ENCODE measurements at places on chromosomes 4 and X.

DNA sequence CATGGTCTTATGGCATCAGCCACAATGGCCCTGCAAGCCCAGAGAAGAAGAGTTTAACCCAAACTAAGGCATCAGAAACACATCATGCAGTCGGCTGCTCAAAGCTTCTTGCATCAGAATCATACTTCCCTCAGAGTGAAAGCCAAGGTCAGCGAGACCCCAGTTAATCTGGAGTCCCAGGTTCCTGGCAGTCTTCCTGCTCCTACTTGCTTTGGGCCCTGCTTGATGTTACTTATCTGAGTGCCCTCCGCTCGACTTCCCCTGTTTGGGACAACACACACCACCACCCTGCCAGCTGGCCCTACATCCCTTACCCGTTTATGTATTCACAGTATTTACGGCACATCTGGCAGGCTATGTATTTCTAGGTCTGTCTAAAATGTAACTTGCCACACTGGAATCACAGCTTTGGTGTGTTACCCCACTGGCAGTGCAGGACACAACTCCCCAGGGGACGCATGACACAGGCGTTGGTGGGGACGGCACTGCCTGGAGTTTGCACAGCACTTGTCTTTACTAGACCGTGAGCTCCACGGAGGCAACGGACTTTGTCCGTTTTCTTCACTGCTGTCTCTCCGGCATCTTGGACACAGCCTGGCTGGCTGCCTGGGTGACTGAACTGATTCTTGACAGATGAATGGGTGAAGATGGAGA lies 22.8 kb downstream of the CRMP1 start:
- DNase-seq, result no peak

DNA sequence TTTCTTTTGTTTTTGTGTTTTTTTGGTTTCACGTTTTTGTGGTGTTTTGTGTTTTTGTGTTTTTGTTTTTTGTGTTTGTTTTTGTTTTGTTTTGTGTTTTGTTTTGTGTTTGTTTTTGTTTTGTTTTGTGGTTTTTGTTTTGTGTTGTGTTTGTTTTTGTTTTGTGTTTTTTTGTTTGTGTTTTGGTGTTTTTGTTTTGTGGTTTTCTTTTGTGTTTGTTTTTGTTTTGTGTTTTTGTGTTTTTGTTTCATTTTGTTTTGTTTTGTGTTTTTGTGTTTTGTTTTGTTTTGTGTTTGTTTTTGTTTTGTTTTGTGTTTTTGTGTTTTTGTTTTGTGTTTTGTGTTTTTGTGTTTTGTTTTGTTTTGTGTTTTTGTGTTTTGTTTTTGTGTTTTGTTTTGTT lies 20.9 kb downstream of the CSF2RA start:
- no peak for DNase-seq

GRCh38 chr4:7962609-7963508 lies 23.2 kb upstream of the AFAP1 start:
- peak; percentile 37 for DNase-seq

- DNase-seq, result no peak
Measured at GRCh38 chr4:8044699-8045098, 105.0 kb upstream of the AFAP1 start.

DNA sequence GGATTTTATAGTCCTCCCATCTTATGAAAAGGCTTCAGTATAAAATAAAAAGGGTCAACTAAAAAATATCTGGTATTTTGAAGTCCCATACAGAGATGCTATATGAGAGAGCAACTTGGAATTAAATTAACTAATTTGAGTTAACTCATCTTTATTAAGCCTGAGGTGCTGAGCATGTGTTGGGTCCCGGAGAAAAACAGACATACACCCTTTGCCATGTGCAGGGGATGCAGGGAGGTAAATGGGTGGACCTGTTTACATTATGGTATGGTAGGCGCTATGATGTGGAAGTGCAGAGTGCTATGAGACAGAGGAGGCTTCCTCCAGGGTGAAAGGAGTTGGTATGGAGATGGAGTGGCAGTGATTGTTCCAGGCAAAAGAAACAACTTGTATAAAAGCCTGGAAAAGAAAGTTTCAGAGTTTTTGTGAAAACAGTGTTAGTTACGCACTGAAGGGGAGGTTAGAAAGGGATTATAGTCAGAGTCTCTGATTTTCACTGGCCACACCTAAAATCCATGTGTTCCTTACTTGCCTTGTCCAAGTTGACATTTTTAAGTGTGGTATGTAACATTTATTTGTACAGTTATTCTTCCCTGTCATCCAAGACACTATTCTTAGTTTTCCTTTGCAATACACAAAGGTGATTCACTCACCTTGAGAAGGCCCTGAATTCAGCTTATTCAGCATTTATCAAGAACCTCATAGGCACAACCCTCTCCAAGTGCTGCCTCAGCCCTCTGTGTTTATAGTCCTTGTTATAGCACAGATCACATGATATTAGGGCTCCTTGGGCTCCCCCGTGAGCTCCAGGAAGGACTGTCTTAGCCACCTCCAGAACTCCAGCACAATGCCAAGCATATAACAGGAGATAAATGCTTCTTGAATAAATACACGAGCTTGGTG lies 152.0 kb downstream of the RASL11B start:
- DNase-seq, result no peak

DNA sequence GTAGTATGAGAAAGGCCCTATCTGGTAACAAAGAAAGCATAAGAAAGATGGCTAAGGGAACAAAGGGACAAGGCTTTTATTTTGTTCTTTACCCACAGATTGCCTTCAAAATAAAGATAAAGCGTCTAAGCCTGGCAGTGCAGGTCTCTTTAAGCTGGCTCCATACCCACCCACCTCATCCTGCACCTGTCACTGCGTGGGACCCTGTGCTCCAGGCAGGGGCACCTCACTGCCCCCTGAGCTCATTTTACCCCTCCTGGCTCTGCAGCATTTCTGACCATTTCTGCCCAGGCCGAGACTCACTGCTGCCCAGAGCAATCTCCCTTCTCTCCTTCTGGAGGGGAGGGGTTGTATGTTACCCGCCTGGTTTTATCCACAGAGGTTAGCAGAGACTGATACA lies 1.7 kb upstream of the CYP4V2 start:
- no peak for DNase-seq

- DNase-seq, result no peak
Measured at GRCh38 chr4:77712675-77713074, 106.5 kb downstream of the CNOT6L start.

DNA sequence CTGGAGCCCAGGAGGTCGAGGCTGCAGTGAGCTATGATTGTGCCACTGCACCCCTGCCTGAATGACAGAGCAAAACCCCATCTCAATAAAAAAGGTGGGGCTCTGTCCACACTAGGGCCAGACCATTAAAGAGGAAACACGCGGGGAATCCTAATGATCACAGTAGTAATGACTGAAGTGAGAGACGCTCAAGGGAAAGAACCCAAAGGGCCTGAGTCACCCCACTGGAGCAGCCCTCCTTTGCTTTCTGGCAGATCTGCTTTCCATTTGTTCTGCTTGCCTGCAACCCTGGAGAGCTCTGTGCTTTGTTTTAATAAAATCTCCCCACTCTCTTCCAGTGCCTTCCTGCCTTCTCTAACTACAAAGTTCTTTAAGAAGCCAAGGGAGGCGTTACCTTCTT lies 5.0 kb downstream of the TFDP3 start:
- peak; percentile 3 for DNase-seq

- no peak for DNase-seq
Measured at GRCh38 chr4:180240670-180241069, 2002.5 kb upstream of the TENM3 start.

GRCh38 chrX:110268886-110269285 lies 49.0 kb downstream of the AMMECR1 start:
- DNase-seq, result no peak

DNA sequence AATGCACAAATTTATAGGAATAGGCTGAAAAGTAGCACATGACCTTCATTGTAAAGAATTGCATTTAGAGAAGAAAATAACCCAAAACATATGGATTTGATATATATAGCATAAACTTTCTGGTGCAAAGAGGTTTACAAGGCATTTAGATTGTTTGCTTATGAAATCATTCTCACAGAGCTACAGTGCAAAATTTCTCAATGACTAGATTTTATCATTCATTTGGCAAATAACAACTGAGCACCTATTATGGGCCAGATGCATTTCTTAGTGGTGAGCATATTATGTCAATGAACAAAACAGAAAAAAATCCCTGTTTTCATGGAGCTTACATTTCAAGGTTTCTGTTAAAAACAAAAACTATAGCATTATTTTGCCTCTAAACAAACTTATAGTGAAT lies 34.1 kb upstream of the TNIP3 start:
- DNase-seq, result no peak

DNA sequence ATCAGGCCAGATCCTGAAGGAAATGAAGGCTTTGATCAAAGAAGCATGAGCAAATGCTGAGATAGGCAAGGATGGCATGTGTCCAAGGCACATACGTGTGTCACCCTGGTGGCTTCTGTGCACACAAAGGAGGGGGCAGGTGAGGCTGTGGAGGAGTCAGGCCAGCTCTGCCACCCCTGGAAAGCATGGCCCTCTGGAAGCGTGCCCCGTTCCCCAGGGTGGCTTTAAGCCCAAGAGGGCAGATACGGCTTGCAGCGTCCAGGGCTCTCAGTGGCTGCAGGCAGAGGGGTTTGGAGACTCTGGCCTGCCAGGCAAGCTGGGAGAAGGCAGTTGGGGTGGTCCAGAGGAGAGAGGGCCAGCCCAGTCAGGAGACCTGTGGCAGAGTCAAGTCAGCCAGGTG lies 25.6 kb downstream of the PNMA6E start:
- DNase-seq, result no peak

DNA sequence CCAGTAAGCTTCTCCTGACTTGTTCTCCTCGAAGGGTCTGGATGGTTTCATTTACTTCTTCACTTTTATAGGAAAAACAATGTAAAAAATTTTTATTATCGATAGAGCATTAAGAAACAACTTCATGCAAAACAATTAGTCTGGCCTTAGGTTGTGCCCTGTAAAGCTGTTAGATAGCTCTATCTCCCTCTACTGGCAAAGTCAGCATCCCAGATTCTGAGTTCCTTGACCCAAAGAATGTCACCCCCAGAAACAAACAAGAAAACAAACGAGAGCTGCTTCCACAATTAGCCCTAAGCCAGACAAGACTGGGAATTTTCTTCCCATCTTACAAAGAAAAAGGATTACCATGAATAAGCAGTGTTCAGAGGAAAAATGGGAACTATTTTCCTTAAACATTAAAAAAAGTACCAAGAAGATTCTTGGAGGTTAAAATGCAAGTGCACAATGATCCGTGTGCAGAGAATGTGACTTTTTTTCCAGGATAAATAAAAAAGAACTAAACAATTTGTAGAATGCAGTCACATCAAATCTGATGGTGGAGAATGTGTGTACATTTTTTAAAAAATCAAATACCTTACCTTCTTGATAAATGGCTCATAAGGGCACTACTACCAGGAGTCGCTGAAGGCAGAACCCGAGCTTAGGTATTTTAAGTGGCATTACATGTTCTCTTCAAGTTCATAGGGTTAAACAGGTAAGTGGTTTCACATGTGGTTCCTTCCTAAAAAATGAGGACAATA lies 293.2 kb downstream of the FBXO8 start:
- peak; percentile 22 for DNase-seq

- no peak for DNase-seq
Measured at GRCh38 chr4:16122784-16123183, 39.0 kb upstream of the PROM1 start.

GRCh38 chr4:70518716-70519115 lies 347 bp downstream of the AMTN start:
- peak; percentile 26 for DNase-seq

GRCh38 chr4:38190717-38191178 lies 230.6 kb downstream of the PTTG2 start:
- peak; percentile 94 for DNase-seq

DNA sequence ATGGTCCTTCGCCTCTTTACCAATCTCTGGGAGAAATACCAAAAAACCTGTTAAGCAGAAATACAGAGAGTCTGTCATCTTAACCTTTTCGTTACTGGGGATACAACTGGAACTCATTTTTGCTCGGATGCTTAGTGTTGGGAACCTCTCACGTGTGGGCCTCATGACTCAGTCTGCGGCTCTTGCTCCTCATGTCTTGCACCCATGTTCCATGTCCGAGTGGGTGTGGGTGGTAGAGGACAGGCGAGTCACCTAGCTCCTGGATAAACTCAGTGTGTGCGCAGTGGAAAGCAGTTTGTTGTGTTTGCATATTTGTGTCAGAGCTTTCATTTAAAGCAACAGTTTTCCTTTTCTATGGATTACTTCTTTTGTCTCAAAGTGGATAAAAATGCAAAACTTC lies 70.6 kb downstream of the TNIP2 start:
- peak; percentile 36 for DNase-seq

- DNase-seq, result peak; percentile 32
Measured at GRCh38 chr4:121951521-121952110, at the start of gene TRPC3. Gene TRPC3 (minus strand): TSS chr4:121952060. CDS start chr4:121951680, 380 bp downstream.

All from fibroblast of skin of back (primary cell).